ENCODE measurements at places on chromosomes 5 and 9.

GRCh38 chr5:55325621-55326020 is 17.8 kb downstream of the MTREX start:
- DNase-seq, result no peak

DNA sequence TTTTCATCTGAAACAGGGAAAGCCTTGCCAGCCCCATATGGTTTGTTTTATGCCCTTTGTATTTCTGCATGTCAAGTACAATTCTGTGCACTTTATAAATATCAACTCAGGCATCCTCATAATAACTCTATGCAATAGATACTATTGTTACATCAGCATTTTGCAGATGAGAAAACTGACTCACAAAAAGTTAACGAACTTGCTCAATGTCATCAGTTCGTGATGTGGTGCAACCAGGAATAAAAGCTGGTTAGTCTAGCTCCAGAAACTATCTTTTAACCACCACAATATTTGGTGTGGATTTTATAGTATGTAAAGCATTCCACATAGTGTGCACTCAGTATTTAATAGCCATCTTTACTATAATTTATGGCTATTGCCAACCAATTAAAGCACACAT is 134.9 kb downstream of the MRPS30 start:
- DNase-seq, result no peak

- DNase-seq, result no peak
These were observed 321.8 kb downstream of the PSAT1 start for GRCh38 chr9:78618735-78619134.

DNA sequence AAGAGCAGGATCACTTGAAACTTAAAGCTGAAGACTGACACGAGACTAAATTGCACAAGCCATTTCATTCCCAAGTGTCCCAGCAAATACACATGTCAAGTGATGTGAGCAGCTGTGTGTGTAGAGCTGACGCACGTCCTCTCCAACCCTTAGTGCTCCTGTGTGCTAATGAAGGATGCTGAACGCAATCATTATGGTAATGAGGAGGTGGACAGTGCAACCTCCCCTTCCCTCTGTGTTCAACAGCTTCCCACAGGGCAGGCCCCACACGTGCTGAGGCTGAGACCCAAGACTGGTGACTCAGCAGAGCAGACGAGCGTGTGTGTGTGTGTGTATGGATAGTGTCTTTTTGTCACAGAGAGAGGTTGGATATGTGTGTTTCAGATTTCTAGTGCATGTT is 702.1 kb downstream of the SEMA5A start:
- no peak for DNase-seq

DNA sequence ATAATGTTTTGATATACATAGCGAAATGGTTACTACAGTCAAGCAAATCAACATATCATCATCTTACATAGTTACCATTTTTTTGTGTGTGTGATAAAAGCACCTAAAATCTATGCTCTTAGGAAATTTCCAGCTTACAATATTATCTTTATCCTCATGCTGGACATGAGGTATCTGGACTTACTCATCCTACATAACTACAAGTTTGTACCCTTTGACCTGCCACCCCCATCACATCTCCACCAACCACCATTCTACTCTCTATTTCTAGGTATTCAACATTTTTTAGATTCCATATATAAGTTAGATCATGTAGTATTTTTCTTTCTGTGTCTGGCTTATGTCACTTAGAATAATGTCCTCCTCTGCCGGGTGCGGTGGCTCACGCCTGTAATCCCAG is 79.9 kb downstream of the TAF11L14 start:
- DNase-seq, result no peak

- no peak for DNase-seq
These were observed 185.6 kb downstream of the TSSK1B start for GRCh38 chr5:113249206-113249605.

DNA sequence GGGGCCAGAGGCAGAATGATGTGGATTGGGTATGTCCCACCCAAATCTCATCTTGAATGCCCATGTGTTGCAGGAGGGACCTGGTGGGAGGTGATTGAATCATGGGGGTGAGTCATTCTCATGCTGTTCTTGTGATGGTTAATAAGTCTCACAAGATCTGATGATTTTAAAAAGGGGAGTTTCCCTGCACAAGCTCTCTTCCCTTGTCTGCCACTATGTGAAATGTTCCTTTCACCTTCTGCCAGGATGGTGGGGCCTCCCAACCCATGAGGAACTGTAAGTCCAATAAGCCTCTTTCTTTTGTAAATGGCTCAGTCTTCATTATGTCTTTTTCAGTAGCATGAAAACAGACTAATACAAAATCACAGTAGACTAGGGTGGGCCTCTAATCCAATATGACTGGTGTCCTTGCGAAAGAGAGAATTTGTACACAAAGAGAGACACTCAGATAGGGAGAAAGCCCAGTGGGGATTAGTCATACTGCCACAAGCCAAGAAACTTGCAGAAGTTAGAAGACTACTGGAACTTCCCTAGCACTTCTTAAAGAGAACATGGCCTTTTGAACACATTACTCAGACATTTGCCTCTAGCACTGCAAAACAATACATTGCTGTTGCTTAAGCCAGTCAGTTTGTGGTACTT is 68.4 kb downstream of the ANXA1 start:
- DNase-seq, result no peak

- no peak for DNase-seq
These were observed 112.1 kb upstream of the LMX1B start for GRCh38 chr9:126501383-126502331.

DNA sequence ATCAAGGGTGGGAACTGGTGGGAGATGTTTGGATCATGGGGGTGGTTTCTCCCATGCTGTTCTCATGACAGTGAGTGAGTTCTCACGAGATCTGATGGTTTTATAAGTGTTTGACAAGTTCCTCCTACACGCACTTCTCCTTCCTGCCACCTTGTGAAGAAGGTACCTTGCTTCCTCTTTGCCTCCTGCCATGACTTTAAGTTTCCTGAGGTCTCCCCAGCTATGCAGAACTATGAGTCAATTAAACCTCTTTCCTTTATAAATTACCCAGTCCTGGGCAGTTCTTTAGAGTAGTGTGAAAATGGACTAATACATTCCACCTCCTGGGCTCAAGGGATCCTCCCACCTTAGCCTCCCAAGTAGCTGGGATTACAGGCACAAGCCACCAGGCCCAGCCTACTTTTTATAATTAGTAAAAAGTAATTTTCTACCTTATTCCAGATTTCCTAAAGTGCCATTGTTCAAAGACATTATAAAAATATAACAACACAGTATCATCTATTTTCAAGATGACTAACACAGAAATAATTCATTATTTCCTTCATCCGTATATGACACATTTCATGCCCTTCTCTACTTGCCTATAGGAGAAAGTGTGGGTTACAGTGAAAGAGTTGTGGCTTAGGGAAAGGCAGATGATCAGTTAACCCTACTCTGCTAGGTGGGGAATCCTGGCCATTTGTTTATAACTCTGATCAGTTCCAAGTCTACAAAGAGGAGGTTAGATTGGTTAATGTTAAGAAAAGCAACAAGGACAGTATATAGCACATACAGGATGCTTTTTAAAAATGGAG is 99.9 kb downstream of the TTC39B start:
- no peak for DNase-seq

DNA sequence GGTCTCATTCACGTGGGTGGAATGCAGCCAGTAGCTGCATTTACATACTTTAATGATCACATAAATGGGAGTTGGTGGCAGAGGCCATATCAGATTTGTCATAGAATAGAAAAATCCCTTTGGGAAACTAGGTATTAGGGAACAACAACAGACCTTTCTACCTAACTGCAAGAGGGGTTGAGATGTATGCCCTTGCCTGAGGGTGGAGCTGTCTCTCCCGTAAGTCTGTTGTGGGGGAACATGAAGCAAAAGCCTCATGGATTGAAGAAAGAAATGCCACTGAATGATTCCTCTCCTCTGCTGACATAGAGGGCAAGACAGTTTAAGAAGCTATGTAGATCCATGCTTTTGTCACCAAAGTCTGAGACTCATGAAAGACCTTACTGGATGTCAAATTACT is 461.3 kb downstream of the SPOCK1 start:
- no peak for DNase-seq

GRCh38 chr5:67880876-67881275 is 334.7 kb upstream of the PIK3R1 start:
- DNase-seq, result no peak

- DNase-seq, result no peak
These were observed 395.6 kb upstream of the MPDZ start for GRCh38 chr9:13674926-13675637.

- no peak for DNase-seq
These were observed 42.3 kb upstream of the NOTCH1 start for GRCh38 chr9:136587944-136588662.

- DNase-seq, result no peak
These were observed 9.4 kb upstream of the ADAMTS12 start for GRCh38 chr5:33901156-33901555.

DNA sequence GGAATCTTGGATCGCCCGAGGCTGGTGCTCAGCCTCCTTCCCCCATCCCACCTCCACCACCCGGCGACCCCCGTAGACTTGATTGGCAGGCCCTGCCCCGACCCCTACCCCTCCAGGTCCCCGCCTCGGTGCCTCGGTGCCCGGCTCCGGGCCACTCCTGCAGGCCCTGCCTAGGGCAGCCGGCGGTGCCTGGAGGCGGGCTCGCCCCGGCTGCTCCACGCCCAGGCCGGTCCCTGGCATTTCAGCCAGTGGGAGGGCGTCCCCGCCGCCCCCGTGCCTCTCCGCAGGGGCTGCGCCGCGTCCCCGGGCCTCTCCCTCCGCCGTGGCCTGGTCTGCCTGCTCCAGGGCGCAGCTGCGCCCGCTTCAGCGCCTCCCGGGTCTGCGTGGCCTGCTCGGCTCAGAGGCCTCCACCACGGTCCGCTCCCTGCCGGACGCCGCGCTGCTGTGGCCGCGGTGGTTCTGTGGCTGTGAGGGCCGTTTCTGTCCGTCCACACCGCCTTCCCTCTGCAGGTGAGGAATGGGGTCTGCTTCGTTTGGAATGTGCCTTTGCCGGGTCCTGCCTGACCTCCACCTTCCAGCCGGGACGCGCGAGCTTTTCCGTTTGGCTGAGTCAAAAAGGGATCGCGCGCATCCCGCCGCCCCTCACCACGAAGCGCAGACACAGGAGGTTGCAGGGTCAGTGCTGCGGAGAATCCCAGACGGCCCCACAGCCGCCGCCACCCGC is 48.3 kb upstream of the IRX4 start:
- DNase-seq, result peak; percentile 53

- no peak for DNase-seq
These were observed 28.3 kb downstream of the WHRN start for GRCh38 chr9:114476891-114477469.

GRCh38 chr5:132180134-132180745 is 47.4 kb downstream of the P4HA2 start:
- peak; percentile 64 for DNase-seq

- no peak for DNase-seq
These were observed 63.7 kb upstream of the IER5L start for GRCh38 chr9:129241725-129242124.

- no peak for DNase-seq
These were observed 114.8 kb upstream of the DAPK1 start for GRCh38 chr9:87382900-87383299.

DNA sequence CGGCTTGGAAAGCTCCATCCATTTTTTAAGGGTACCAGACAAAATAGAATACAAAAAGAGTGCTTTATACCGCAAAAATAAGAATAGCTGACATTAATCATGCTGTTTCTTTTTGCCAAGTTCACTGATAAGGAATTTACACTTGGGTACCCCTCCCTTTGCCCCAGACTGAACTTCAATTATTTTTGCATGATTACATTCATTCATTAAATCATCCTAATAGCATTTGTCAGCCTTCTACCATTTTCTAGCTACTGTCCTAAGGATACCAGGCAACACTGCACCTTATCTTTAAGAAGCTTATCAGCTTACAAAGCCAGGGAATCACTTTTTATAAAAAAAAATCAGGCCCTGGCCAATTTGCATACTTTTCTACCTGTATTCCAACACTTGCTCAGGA is 48.4 kb downstream of the YIPF5 start:
- peak; percentile 38 for DNase-seq

DNA sequence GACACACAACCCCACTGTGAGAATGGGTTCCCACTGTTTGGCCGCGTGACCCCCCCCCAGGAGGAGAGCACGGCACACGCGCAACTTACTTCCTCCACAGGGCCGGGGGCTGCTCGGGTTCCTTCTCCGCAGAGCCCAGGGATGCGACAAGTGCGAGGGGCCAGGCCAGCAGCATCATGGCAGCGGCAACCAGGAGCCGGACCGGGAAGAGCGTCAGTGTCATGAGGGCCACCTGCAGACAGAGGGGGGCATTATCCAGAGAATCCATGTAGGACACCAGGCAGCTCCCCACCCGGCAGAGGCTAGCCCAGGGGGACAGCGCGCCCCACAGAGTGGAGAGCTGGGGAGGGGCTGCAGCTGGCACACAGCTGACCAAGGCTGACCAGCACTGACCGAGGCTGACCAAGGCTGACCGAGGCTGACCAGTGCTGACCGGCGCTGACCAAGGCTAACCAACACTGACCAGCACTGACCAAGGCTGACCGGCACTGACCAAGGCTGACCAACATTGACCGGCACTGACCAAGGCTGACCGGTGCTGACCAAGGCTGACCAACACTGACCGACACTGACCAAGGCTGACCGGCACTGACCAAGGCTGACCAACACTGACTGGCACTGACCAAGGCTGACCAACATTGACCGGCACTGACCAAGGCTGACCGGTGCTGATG is 22.3 kb downstream of the LPCAT1 start:
- DNase-seq, result no peak

DNA sequence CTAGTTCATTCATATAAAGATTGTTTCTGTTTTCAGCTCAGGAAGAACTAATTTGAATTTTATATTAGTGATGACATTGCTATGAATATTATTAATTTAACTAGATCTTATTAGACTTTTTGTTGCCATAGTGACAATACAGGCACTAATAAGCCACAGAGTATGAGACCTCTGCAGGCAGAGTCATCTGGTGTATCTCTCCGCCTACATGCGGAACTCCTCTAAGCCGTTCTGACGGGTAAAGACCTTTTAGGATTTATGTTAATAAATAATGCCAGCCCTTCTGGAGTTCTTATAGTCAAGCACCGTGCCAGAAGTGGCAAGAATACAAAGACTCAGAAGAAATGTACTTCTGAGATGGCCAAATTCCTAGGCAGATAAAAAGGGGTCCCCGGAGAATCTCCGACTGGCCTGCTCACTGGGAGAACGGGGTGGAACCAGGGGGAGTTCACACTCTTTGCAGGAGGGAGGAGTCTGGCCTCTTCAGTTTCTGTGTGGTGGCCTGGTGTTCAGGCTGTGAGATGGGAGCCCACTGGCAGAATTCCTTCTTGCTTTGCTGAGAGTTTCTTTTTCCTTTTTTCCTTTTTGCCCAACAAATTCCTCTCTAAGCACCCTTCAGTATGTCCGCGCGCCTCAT is 85.1 kb upstream of the IL12B start:
- no peak for DNase-seq
